ENCODE measurements at places on chromosomes 6 and 20.

GRCh38 chr20:34974246-34974645 is 18.6 kb downstream of the MYH7B start:
- no peak for DNase-seq

DNA sequence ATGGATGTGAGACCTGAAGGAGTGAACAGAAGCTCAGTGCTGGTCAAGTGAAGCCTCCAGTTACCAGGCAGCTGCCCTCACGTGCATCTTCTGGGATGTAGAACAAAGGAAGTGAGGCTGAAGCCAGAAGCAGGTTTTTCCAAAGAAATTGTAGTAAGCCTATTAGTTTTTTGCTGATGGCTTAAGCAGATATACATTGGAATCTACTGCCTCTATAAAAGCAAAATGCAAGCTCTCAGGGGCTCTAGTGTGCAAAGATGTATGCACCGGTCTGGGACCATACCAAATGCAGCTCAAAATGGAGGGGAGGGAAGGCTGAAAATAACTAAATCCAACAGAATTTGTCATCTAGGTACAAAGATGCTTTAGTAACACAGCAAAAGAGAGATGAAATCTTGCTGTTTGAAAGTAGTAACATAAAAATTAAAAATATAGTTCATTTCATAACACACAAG is 77.0 kb downstream of the DTNBP1 start:
- DNase-seq, result no peak

DNA sequence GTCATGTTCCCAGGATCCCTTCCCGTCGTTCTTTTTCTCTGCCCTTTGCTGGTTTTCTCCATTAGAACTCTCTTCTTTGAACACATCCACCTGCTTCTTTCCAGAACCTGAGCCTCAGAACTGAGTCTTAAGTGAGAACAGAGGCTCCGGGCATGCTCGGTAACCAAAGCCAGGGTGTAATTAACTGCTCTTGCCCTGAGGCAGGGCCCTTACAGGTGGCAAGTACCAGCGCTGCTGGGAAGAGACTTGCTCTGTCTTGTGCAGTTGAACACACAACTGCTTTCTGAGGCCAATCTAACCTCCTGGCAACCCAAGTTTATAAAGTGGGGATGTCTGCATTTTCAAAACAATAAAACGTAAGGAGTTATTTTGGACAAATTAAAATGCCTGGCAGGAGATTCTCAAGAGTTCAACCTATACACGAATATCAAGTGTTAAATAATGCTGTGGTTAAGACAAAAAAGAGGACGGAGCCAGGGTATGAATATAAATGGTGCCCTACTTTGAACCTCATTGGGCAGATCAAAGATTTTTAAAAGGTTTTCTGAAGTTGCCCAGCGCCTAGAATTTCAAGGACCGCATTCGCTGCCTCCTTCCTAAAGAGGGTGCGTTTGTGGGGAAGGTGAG is 12.4 kb upstream of the DEK start:
- no peak for DNase-seq

GRCh38 chr6:38302081-38302480 is 337.6 kb downstream of the BTBD9 start:
- DNase-seq, result no peak

GRCh38 chr6:43481075-43481474 is 3.7 kb downstream of the TJAP1 start:
- DNase-seq, result no peak

- DNase-seq, result no peak
Measured at GRCh38 chr20:49965781-49966305, 16.9 kb upstream of the SNAI1 start.

- DNase-seq, result no peak
Measured at GRCh38 chr20:53652090-53652858, 58.6 kb upstream of the ZNF217 start.

GRCh38 chr20:56400001-56400640 is 7.7 kb downstream of the CSTF1 start:
- DNase-seq, result peak; percentile 42

DNA sequence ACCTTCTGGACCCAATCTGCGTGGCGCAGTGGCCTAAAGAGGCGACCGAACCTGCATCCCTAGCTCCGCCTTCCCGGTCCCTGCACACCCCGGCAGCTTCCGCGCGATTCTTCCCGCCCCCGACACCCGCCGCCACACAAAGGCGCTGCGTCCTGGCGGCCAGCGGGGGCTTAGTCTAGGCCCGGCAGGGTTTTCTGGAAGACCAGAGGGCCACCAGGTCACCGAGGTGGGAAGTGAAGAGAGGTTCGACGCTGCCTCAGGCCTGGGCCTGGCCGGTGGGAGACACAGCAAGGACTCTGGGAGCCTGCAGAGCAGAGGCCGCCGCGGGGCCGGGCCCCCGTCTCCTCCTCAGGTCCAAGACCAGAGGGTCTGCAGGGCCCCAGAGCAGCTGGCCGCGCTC is 154.9 kb downstream of the OR2B2 start:
- peak; percentile 52 for DNase-seq

GRCh38 chr6:89928604-89929003 is 34.3 kb downstream of the GJA10 start:
- no peak for DNase-seq

DNA sequence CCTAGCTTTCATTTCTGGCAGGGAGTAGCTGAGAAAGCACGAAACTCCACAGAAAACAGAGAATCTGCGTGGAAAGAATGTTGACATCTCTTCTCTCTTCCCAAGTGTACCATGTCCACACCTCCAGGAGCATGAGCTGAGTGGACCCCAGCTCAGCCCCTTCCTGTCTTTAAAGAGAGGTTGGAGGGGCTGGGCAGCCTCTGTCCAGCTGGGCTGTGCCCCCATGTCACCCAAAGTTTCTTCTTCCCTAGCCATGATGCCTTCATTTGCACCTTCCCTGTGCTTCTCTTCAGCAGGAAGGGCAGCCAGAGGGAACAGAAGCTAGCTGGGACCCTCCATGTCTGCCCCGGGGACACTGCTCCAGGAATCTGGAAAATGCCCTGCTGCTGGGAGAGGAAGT is 655.0 kb upstream of the DEFB115 start:
- DNase-seq, result no peak

GRCh38 chr20:59032713-59033059 is 551 bp upstream of the ATP5F1E start:
- no peak for DNase-seq

- DNase-seq, result no peak
Measured at GRCh38 chr6:16907991-16908390, 146.7 kb upstream of the ATXN1 start.

DNA sequence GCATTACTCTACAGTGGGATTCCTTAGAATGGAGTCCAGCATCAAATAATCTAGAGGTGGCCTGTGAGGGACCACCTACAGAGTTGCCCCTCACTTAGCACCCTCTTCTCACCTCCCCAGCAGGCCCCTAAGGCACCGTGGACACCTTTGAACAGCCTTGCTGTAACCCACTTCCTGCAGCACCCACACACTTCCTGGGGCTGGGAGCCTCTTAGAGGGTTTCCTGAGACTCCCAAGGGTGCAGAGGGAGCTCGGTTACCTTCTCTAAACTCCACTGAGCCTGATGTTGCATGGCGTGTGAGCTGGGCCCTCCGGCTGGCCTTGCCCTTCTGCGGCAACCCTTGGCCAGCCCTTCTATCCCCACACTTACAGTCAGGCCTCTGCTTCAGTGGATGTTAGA is 7.3 kb upstream of the SIRPG start:
- peak; percentile 45 for DNase-seq

- no peak for DNase-seq
Measured at GRCh38 chr6:165814679-165815078, 151.6 kb upstream of the PDE10A start.

GRCh38 chr6:55734256-55734655 is 141.1 kb downstream of the BMP5 start:
- no peak for DNase-seq

DNA sequence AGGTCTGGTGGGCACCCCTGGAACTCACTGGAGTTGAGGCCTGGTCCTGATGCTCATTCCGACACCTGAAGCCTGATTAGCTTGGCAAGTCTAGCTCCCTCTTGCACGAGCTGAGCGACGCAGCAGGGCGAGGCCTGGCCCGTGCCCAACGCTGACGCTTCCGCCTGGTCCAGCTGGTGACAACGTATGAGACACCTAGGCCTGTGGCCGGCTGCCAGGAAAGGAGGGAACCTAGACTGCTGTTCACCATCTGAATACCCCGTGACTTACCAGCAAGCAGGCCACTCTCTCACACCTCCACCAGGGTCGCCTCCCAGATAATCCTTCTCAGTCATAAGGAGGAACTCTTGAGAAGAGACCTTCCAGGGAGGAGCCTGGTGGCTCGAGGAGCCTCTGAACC is 24.5 kb downstream of the YTHDF1 start:
- DNase-seq, result no peak

DNA sequence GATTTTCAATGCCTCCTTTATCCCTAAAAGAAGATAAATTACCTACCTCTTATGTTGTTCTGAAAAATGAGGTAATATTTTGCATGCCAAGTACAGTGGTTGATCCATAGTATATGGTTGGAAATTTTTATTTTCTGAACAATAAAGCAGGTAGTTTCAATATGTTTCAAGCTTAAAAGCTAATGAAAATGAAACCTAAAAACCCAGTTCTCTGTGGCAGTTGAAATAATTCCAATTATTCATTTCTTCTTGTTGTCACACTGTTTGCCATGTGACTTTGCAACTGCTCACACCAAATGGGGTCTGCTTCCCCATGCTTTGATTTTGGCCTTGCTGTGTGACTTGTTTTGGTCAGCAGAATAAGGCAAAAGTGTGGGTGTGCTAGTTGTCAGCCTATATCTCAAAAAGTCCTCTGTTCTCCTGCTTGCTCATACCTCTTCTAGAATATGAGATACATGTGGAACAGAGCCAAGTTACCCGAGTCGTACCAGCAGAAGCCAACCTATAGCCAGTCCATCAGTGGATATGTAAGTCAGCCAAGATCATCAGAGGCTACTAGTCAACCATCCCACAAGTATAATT is 197.2 kb upstream of the THEMIS start:
- no peak for DNase-seq

DNA sequence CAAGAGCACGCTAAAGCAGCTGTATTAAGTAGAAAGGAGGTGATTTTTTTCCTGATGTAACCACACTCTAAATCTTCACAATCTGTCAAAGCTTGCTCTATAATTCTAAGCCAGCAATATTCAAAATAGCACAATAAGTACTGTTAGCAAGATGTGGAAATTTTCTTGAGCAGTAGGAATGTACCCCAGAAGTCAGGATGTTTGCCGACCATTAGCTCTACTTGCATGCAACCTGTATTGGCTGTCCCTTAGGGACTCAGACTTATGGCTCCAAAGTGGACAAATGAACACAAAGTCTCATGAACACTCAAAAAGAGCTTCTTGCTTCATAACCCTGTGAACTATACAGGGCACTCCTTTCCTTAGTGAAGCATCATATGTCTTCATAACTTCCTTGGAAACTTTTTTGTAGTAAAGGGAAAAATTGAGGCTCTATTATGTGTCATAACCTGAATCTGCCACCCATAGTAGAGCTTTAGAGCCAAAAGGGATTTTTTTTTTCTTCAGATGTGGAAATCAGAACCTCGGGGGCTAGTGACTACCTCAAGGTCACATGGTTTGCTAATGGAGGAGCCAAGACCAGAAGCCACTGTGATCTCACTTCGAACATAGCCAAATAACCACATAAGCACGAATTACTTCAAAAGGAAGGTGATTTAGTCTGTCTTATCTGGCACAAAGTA is 54.5 kb downstream of the ADGRG6 start:
- DNase-seq, result no peak

GRCh38 chr20:9514461-9515213 is at the start of gene LAMP5:
LAMP5 (plus strand) TSS chr20:9514590; CDS start chr20:9514853, 263 bp downstream.
- no peak for DNase-seq

DNA sequence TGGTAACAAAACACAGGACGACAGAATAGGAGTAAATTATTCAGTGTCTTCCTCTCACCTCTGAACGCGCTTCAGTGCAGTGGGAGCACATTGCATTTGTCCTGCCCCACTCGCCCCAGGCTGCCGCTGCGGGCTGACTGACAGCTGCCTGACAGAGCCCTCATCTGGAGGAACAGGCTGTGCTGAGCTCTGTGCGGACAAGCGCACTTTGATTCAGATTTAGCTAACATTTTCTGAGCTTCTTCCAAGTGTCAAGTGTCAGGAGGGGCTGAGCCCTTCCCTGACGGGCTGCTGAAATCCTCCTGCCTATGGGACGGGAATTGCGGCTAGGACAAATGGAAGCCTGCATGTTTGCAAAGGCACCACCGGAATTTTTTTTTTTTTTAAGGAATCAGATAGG is 383.0 kb upstream of the CDH4 start:
- DNase-seq, result no peak

GRCh38 chr20:8435285-8436035 is 303.4 kb downstream of the PLCB1 start:
- no peak for DNase-seq

DNA sequence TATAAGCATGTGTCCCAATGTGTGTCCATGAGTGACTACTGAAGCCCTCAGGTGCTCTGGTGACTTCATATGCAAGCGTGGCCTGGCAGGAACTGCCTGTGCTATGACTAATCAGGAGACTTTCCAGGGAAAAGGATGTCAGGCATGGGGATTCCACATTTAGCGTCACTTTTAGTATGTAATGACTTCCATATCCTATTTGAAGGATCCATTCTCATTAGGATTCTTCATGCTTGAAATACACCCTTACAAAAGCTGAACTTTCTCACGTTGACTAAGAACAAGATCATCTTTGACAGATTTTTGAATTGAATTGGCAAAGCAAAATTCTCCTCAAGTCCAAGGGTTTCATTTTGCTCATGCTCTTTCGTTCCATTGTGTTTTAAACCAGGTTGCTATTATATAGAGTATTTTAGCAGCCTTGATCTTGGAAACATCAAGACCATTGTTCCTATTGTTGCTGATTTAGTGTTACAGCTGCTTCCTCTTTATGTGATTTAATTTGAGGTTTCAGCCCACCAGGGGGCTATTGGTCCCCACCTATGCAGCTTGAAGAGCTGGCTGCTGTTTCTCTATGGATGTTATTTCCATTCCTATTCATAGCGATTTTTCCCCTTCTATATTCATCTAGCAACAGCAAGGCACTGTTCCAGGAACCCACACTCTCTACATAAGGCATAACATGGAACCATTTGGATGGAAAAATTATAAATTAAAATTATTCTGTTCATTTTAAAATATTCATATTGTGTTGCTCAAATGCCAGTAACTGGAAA is 418.6 kb downstream of the CDKAL1 start:
- no peak for DNase-seq

- DNase-seq, result no peak
Measured at GRCh38 chr6:43454696-43455530, 435 bp downstream of the DLK2 start.

DNA sequence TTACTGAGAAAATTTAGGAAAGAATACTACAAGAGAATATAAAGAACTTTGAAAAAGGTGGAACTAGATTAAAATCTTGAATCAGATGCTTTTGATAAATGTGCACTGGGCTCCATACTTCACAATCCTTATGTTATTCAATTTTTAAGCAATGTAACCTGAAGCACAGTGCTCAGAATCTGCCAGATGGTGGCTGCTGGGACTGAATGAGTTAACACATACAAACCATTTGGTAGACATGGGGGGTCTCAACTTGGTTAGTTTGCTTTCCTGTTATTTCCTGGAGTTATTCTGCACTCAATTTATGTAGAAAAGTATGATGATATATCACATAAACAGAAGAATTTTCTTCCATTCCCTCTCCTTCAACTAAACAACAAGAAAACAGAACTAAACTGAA is 326.5 kb downstream of the RNGTT start:
- no peak for DNase-seq

Data from stimulated activated CD4-positive, alpha-beta T cell treated with anti-CD3 and anti-CD28 coated beads, Interleukin-4, amount 100 ng/mL, for 48 hours (primary cell).